ENCODE measurements at places on chromosomes 1 and 21.

DNA sequence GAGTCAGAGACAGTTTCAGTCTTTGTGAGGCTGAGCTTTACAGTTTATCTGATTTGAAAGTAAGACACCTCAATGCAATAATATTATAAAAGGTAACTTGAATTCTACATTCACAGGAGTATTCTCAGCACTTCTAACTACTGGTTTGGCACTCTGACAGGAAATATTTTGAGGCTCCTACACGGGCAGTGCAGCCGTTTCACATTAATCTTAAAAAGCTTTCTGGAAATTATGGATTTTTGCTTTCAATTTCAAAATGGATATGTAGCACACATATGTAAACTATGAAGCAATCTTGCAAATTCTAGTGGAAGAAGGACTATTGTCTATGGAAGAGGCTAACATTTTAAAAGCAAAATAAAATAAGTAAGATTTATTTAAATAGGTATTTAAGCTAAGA is 262.9 kb upstream of the SNX7 start:
- DNase-seq = no peak

GRCh38 chr1:228899421-228899956 is 164.2 kb downstream of the RHOU start:
- no peak for DNase-seq

DNA sequence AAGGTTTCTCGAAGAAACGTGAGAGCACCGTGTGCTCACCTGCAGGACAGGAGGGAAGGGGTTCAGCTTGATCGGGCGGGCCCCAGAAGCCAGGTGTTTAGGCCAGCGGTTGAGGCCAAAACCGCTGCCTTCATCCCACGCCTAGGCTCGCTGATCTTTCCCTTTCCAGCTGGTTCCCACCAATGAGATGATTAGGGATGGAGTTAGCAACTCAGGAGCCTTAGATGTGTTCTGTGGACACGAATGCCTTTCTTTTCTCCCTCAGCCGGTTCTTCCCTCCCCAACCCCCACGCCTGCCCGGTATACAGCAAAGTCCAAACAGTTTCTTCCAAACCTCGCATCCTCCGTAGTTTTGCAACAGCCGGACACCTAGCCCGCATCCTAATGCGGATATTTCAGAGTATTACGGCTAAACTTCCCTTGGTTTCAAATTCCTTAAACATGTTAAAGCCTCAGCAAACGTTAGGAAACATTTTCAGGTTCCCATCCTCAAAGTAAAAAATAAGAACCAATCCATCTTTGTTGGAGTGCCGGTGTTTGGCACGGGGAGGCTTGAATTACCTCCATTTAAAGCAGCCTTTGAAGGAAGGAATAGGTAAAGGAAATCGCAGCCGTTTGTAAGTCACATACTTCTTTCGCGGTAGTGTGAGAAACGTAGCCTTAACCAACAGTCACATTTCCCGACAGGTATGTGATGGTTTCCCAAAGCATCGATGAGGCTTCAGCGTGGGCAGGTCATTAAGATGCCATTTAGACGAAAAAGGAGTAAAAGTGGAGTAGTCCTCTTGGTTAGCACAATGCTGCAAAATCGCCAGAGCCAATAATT is 1.1 kb downstream of the LRRC8C start:
- no peak for DNase-seq

- no peak for DNase-seq
These were observed 144.2 kb upstream of the POGK start for GRCh38 chr1:166695115-166695514.

- no peak for DNase-seq
These were observed 148.7 kb downstream of the ADSS2 start for GRCh38 chr1:244302876-244303609.

DNA sequence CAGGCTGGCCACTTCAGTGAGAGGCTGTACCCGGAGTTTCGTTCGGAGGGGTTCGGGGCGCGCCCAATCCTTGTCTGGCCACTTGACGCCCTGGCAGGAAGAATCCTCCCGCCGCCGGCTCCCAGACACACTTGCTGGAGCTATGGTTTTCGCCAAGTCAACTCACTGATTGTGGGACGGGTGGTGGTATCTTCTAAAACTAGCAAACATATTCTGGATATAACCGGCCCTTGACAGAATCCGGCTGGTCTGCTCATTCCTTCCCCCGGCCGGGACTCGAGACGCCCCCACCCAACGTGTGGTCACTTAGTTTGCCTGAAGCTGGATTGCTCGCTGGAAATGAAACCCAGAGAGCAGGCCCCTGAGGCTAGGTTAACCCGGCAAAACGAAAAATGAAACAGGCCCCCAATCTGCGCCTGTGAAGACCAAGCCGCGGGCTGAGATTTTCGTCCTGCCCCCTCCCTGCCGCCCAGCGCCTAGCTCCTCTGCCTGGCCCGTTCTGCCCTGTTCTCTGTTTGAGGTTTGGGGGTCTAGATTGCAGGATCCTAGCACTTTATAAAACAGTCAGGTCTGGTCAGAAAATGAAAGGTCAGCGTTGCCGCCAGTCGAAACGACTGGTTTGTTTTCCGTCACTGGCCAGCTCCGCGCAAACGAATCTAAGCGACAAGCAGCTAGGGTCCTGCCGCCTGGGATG is 4.6 kb downstream of the GFI1 start:
- no peak for DNase-seq

GRCh38 chr1:230218667-230219066 is 151.6 kb downstream of the GALNT2 start:
- DNase-seq = no peak

GRCh38 chr1:22428672-22429071 is 23.0 kb upstream of the ZBTB40 start:
- DNase-seq = peak; percentile 43

DNA sequence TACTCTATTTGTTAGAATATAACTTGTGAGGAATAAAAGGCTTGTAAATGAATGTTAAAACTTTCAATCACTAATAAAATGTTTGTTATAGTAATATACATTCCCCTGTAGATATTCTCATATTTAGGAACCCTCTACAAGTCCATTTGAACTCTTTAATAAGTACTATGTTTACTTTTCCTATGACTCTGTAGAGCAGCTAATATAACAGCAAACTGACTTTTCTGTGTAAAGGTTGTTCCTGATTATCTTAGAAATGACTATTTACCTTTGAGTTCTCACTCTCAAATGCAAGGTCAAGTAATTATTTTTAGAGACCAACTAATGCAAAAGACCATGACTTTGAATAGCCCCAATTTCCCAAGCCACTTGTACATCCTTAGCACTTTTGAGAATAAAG is 130.3 kb downstream of the C1orf21 start:
- no peak for DNase-seq

- DNase-seq = no peak
These were observed 247.1 kb downstream of the COL11A1 start for GRCh38 chr1:102861247-102861646.

DNA sequence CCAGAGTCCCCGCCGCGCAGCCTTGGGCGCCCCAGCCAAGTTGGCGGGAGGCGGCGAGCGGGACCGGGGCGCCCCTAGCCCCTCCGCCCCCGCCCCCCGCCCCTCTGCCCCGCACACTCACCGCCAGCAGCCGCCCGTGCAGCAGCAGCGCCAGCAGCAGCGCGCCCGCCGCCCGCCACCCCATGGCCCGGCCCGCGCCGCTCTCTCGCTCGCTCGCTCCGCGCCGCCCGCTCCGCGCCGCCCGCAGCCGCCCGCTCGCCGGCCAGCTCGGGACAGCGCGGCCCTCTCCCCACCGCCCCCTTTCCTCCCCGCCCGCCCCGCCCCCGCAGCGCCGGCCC is at the start of gene HSPG2:
TSS of gene HSPG2 (minus strand) at position 277 of the 338 bp plus-strand sequence. CDS start at position 184, 93 bp downstream.
- DNase-seq = no peak

GRCh38 chr1:200886594-200886993 is 8.1 kb upstream of the INAVA start:
- DNase-seq = no peak

DNA sequence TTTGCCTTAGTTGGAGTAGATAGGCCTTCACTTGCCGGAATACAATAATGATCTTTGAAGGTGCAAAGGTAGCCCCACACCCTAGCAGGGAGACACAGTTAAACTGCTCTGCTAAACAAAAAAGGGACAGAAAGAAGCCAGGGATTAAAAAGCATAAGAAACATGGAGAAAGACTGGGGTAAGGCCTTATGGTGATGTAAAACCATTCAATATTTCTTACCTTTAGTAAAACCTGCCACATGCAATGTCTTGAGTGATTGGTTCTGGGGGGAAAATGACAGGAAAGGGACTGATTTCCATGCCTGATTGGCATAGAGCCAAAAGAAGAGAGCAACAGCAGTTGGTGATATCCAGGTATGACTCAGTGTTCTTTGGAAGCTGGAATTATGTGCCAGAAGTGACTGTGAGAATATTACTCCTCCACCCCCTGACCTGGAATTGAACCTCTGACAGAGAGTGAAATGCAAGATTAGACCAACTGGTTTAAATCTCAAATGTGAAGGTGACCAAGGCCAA is 8.1 kb downstream of the DNASE2B start:
- no peak for DNase-seq

DNA sequence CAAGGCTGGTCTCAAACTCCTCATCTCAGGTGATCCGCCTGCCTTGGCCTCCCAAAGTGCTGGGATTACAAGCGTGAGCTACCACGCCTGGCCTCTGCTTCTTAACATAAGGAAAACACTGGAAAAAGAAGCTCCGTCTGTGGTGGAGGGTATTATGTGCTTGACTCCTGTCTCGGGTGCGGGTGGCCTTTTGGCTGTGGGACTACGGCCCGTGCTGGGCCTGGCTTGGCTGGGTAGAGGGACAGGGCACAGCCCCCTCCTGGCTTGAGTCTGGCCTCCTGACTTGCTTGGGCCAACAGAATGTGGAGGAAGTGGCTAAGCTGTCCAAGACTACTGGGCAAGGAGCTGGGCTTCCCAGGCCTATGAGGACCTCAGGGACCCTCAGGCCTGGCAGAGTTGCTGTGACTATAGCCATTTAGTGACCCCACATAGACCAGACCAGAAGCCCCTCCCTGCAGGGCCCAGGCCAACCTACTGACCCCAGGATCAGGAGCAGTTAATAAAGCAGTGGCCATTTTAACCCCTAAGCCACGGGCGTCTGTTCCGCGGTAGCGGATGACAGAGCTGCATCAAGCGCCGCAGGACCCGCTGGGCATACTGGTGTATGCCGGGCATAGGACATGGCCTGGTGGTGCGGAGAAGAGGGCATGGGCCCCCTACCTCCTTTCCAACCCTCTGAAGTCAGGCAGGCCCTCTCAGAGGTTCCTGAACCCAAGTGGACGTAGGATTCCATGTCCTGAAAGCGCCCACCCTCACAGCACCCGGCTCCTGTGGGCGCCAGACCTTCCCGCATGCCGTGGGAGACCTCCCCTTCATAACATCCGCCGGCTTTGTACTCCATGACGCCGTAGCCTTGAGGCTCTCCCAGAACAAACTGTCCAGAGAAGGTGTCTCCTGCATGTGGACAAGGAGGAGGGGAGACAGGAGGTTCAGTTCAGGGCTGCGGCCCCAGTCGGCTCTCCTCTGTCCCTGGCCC is 4.4 kb downstream of the MORN1 start:
- no peak for DNase-seq

DNA sequence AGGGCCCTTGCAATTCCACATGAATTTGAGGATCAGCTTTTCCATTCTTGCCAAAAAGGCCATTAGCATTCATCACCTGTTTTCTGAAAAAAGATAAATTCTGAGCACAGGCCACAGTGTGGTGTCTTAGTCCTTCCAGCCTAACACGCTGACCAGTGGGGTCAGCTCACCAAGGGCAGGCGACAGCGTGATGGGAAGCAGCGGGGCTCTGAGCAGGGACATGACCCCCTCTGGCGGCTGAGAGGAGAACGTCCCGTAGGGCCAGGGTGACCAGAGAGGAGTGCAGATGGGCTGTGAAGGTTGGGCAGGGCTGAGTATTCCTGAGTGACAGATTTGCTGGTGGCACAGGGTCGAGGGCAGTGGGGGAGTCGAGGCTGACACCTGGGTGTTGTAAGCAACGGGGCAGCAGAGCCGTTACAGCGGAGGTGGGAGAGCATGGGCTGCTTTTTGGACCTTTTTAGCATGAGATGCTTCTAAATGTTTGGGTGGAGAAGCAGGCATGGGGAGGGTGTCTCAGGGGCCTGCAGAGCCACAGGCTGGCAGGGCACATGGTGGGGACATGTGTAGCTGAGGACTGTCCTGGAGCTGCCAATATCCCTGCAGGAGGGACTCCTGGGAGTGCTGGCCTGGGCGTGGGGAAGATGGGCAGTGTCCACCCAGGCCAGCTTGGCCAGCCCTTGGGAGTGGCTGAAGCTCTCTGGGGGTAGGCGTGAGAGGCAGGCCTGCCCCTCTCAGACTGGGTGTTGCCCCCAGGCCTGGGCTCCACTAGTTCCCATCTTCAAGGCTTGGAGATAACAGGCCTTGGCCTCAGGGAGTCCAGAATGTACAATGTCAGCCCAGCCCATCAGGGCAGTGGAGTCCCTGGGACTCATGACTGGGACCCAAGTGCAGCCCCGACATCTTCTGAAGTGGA is 8.6 kb upstream of the CALML6 start:
- peak; percentile 77 for DNase-seq

DNA sequence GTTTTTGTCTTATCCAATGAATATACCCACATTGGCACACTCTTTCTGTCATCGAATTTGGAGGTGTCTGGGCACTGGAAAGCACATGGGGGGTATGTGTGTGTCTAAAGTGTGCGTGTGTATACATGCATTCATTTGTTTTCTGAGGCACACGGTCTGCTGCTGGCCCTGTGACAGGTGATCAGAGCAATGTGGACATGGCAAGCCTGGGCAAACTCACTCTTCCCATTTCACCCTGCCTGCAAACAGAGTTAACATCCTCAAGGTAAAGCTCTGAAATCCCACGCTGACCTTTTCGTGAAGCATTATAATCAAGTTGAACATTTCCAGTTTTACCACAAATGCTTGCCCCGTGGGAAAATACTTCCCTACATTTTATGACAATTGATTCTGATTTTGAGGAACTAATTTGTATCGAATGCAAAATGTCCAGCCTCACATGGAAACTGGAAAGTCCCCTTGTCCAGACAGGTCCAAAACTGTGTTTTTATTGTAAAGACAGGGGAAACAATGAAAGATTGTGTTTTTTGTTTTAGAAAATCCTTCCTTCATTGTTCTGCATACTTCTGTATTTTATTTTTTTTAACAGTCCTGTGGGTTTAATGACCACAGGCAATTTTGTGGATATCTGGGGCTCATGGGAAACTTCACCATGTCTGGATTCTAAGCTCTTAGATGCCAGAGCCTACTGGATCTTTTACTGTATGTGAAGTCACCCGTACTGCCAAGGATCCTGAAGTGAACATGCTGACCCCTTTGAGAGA is 160.9 kb downstream of the PBX1 start:
- no peak for DNase-seq

DNA sequence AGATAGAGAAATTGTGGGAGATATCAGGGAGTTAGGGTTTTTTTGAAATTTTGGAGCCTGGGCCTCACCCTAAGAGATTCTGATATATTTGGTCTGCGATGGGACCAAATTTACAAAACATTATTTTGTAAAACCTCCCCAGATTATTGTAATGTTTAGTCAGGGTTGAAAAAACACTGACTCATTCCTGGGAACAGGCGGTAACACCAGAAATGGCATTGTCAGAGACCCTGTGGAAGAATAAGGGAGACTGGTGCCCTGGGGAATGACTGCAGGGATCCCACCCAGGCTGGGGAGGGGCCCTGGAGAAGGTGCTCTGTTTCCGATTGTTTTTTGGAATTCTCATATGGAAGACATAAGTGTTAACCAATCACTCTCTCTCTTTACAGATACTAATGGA is 13.1 kb upstream of the STRIP1 start:
- no peak for DNase-seq

- no peak for DNase-seq
These were observed 33.6 kb downstream of the RGS21 start for GRCh38 chr1:192350356-192350755.

GRCh38 chr1:156746728-156747631 is 4.5 kb downstream of the HDGF start:
- peak; percentile 92 for DNase-seq

Data from T1000 (cell line).